ENCODE measurements at places on chromosomes 11 and 22.

DNA sequence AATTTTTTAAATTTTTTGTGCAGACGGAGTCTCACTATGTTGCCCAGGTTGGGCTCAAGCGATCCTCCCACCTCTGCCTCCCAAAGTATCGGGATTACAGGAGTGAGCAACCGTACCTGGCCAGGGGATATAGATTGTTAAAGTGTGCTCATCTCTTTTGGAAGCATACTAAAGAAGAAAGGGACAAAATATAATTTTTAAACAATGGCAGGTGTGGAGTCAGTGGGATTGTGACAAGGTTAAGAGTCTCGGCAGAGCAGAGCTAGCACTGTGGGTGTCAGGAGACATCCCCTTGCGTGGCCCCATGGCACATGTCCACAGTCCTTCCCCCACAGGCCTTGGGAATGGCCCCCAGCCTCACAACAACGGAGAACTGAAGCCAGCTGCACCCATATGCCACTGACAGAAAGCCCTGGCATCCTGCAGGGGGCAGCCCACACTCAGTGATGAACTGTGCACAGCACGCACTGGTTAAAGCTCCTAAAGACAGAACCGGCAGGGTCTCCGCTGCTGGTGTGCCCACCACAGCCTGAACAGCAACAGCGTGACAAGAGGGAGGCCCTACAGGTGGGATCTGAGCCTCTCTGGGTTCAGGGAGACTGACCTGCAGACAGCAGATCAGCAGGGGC lies 29.9 kb downstream of the SERPIND1 start:
- DNase-seq: peak; percentile 25

- DNase-seq: no peak
These were observed 887.0 kb downstream of the KCNA4 start for GRCh38 chr11:29129844-29130243.

- DNase-seq: no peak
These were observed 7.8 kb upstream of the ADAMTS8 start for GRCh38 chr11:130436171-130436570.

DNA sequence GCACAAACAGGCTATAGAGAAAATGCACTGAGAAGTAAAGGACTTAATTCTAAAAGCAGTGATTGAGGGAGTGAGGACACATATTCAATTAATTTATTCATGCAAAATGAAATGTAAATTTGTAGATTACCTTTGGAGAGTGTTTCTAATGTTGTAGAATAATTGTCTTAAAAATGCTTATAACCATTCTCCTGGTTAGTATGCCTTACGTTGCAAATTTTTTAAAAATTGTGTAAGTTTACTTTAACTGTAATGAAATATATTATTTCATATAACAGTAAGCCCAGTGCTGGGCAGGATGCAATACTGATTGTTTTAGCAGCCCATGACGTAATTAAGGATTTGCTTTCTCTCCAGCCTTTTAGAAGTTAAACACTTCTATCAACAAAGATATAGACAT lies 26.6 kb downstream of the OR52E1 start:
- DNase-seq: no peak

DNA sequence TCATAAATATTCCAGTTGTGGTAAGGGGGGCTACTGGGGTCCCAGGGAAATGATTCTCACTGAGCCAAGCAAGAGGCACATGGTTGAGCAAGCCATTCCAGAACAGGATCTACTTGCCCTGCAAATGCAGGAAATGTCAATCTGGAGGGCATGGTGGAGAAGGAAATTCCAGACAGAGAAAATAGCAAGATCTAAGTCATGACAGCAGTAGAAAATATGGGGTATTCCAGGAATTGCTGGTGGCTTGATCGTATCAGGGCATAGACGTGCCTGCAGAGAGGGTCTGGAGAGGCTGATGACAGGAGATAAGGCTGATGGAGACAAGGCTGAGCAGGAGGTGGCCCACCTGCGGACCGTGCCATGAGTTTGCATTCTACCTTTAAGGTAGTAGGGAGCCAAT lies 566.3 kb upstream of the CADM1 start:
- no peak for DNase-seq

- DNase-seq: no peak
These were observed 46.0 kb downstream of the DENND5A start for GRCh38 chr11:9219115-9219514.

DNA sequence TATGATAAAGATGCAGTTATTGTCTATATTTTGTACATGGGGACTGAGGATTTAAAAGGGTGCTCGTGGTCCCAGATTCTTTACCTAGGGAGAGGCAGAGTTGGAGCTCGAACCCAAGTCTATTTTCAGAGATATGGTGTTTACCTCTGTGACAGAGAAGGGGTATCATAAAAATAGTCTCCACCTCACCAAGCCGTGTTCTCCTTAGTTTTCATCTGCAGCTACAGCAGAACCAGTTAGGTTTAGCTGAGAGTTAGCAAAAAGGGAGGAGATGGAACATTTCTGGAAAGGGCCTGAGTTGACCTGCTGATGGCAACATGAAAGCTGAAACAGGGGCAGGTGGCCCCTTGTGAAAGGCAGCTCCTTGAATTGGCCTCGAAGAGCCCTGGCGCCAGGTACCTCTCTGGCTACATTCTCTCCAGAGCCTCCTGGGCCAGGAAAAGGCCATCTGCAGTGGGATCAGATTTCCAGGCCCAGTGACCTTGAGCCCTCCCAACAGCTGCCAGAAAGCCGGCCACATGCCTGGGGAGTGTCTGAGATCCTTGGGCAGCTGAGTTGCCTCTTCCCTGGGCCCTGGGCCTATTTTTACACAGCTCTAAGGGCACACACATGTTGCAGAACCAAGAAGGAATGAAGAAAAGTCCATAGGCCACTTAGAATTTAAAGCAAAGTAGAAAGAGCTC lies 136.6 kb downstream of the NAV2 start:
- no peak for DNase-seq

DNA sequence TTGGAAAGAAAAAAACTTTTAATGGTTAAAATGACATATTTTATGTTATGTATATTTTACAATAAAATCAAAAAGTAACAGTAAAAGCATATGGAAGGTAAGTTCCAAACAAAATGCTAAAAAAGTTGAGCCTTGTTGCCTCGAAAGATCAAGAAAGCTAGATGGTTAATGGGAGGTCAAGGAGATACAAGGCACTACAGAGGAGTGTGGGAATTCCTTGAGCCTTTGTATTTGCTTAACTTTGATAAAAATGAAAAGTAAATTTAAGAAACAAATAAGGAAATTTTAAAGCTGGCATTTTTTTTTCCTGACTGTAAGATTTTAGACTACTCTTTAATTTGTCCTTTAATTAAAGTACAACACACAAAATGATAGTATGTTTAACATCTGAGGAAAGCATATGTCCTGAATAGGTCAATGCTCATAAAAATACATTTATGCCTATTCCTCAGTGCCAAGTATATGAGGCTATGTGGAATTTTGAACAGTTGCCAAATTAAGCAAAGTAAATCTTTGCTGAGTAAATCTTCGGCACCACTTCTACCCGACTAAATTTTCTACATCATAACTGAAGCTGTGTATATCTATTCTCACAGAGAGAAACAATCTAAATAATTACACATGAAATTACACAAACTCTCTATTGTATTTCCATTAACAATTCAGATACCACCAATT lies 108.8 kb downstream of the TTC28 start:
- DNase-seq: no peak

- DNase-seq: no peak
These were observed 12.7 kb downstream of the BAIAP2L2 start for GRCh38 chr22:38097557-38098409.

DNA sequence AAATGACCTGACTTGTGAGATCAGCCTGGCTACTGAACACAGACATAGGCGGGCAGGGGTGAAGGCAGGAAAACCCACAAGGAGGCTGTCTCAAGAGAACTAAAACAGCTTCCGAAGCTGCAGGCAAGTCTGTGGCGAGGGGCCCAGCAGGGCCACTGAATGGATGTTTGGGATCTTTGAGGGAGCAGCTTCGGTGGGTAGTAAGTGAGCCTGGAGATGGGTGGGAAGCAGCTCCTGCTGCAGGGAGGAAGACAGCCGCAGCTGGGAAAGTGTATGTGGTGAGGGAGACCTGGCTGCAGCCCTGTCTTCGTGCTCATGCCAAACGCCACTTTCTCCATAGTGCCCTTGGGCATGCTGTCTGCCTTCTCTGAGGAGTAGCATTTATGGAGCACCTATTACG lies 3.4 kb downstream of the CCDC86 start:
- DNase-seq: no peak

GRCh38 chr11:120013325-120014250 lies 124.3 kb downstream of the TRIM29 start:
- no peak for DNase-seq

DNA sequence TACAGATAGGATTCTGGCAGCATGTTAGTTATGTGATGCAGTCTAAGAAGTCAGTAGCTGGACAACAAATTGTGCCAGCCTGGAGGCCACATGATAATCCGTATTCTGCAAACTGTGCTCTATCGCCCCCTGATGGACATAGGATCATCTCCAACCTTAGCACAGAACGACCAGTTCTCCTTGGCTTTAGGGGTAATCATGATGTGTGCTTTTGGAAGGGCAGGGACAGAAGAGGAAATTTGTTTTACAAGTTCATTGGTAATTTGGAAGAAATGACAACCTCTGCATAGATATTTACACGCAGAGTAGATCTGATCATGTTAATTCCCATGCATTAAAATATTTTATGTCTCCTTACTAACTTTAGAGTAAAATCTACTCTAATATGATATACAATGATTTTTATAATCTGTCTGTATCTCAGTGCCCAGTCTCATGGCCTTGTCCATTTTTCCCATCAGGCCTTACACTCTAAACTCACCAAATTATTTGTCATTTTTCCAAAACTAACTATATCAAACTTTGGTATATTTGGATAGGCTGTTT lies 12.1 kb downstream of the OR10D3 start:
- DNase-seq: peak; percentile 13

- DNase-seq: no peak
These were observed 90.9 kb downstream of the PDHX start for GRCh38 chr11:35007277-35007676.

GRCh38 chr22:24423519-24424000 lies 3.8 kb upstream of the ADORA2A start:
- peak; percentile 55 for DNase-seq

DNA sequence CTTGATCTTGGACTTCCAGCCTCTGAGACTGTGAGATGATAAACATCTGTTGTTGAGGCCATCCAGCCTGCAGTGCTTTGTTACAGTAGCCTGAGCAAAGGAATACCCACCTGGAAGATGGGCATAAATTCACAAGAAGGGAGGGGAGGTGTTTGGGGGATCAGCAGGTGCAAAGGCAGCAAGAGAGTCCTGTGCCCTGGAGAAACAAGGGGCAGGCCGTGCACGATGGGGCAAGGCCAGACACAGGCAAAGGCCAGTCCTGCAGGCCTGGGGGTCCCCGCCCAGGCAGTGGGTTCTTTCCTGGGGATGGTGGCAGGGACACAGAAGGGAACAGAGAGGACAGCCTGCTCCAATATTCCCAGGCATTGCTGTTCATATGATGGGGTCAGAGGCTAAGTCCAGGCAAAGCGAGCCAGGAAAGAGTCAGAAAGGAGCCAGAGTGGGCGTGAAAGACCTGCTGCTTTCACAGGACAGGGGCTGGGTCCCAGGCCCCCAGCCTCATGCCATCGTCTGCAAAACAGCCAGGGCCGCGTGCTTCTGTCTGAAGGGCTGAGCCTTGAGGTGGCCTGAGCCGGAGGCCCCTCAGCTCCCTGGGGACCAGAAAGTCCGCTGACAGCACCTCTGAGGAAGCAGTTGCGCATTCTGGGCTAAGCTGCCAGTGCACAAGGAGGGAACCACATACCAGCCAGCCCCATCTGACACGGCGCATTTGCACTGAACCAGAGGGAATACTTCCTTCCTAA lies 48.8 kb downstream of the MYEOV start:
- DNase-seq: no peak

DNA sequence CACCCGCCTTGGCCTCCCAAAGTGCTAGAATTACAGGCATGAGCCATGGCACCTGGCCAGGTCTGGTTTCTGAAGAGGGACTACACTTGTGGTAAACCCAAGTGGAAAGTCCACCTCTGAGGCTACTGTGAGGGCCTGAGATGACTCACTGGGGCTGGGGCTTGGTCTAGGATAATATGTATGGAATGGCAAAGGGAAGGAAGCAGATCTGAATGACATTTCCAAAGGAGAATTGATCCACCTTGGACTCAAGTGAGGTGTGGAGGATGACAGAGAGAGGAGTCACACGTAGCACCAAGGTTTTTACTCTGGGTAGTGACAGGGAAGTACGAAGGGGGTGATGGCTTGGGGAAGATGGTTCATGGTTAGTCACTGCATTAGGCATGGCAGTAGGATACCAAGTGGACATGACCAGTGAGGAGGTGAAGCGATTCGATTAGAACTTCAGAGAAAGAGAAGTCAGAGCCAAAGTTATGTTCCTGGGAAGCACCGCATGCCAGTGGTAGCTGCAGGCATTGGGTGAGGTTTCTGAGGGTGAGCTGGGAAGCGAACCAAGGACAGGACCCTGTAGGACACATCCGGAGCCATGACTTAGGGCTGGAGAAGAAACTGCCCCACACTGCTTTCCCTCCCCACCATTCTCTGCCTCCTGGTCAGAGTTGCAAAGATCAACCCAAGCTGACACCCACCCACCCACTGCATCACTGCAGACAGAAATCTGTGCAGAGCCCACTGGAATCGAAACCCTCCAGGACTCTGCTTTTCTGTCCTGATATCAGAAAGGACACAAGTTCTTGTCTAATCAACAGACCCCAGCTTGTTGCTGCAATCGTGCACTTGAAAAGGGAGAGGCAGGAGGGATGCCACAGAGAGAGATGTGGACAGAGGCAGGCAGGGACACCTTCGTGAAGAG lies 13.0 kb upstream of the BCL9L start:
- no peak for DNase-seq

- DNase-seq: no peak
These were observed 103.5 kb upstream of the OR5AK2 start for GRCh38 chr11:56885177-56885576.

- no peak for DNase-seq
These were observed 87.3 kb downstream of the NAT10 start for GRCh38 chr11:34192481-34193401.

DNA sequence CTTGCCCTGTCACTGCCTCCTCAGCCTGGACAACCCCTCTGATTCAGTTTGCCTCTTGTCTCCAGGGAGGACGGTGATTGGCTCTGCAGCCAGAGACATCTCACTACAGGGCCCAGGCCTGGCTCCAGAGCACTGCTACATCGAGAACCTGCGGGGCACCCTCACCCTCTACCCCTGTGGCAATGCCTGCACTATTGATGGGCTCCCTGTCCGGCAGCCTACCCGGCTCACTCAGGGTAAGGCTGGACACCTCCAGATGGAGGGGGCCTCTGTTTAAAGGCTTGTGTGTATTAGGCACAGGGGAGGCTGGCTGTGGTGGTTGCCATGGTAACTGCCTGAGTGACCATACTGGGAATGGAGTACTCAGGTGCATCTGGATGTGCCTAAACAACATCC lies 8.6 kb downstream of the PHLDB1 start:
- no peak for DNase-seq

GRCh38 chr11:92790926-92791616 lies 178.4 kb upstream of the MTNR1B start:
- no peak for DNase-seq

- DNase-seq: no peak
These were observed 3.4 kb downstream of the CCND1 start for GRCh38 chr11:69644071-69644961.

Data from activated CD4-positive, alpha-beta T cell treated with anti-CD3 and anti-CD28 coated beads, Interleukin-2, amount 50 U/mL, for 1 hour (primary cell).